ENCODE measurements at places on chromosomes 2 and 18. TPM values are rescaled to one million over a fixed set of nuclear protein-coding genes. Genes with fewer than 3 reads are reported as not detected.

DNA sequence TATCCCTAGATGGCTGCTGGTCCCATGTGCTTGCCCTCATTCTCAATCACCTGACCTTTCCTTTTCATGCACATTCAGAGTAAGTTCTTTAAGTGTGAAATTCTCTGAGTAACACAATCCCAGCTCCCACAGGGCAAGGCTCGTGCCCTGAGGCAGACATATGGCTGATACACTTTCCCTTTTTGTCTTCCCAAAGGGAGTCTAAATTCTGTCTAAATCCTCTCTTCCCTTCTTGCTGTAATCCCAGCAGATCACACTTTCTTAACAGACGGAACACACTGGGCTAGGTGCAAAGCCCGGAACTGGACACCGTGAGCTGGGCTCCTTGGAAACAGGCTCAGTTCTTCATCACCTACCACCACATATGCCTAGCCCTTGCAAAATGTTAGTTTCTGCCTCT lies 147.6 kb downstream of the GALNT14 start:
- no peak for DNase-seq

DNA sequence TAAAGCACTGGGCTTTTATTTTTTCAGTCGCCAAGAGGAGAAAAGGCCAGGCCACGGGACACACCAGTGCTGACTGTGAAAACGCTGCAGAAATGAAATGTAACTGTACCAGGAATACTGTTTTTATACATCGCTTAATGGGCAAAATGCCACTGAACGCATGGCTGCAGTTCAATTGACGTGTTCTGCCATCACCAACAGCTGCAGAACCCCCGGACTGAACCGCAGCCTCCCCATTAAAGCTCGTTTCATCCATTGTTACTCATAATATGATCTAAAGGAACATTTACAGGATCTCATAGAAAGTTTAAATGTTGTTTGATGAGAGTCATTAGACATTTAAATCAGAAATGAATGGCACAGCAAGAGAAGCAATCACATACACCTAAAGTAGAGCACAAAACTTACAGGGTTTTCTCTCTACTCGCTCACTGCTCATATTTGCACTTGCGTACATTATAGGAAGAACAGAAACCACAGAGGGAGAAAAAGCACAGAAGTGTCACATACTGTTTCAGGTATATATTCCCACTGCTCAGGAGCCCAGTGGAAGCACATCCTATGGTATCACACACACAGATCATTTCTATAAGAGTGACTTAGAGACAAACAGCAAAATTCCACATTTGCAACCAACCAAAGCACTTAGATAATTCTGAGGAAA lies 35.3 kb downstream of the TCF4 start:
- no peak for DNase-seq

- no peak for DNase-seq
Observed at GRCh38 chr18:49161627-49162026, 210.9 kb upstream of the SMAD7 start.

GRCh38 chr2:177260379-177260778 lies 4.1 kb downstream of the NFE2L2 start:
- no peak for DNase-seq

DNA sequence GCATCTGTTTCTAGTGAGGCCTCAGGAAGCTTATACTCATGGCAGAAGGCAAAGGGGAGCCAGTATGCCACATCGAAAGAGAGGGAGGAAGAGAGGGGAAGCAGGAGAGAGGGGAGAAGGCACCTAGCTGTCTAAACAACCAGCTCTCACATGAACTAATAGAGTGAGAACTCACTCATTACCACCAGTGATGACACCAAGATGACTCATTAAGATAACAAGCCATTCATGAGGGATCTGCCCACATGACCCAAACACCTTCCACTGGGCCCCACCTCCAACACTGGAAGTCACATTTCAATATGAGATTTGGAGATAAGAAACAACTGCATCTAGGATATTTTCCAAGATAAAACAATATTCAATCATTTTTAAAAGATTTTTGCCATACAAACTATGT lies 753.9 kb upstream of the ZEB2 start:
- no peak for DNase-seq

DNA sequence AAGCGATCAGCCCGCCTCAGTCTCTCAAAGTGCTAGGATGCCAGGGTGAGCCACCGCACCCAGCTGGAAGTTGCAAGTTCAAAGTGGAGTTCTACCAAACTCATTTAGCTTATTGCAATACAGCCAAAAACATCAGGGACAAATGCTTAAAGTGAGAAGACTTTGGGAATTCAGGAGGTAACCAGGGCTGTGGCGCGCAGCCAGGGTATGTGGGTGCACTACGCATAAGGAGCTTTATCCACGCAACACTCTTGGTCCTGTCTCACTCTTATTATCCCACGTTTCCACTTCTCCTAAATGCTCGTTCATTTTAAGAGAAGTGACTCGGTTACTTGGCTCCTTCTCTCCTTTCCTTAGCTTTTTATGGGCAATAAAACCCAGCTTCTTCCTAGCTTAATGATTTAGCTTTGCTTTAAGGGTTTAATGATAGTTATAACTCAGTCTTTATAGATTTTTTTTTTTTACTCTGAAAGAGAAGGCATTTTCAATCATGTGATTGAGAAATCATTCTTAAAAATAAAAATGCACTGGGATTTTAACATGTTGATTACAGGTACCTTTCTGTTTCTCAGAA lies 199.8 kb downstream of the KCNE4 start:
- DNase-seq = no peak

DNA sequence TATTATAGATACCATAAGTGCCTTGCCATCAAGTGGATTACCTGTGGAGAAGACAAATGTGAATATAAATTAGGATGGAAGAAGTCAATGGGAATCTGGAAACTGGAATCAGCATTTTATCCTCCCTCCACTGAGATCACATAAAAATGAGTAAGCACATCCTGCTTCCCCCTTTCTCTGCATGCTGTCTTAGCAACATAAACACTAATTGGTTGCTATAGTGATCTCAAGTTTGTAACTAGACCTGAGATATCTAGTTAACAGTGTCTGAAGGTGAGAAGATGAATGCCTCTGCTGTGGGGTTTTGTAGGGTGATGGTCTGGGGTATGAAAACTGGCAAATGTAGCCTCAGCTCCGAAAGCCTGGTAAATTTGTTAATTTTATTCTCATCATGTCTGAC lies 1357.5 kb upstream of the CELF4 start:
- DNase-seq = no peak

The PSTPIP2 gene
- total RNA-seq = 9.9 TPM

The IL36A gene
- not detected for total RNA-seq

The WDR54 gene
- 11.3 TPM for total RNA-seq

The AQP4 gene
- total RNA-seq = 0.23 TPM

The NIF3L1 gene
- 30.8 TPM for total RNA-seq

The TIA1 gene
- 160 TPM for total RNA-seq
